CD8-positive, alpha-beta memory T cell (primary cell): ENCODE measurements at places on chromosomes 7 and 10. TPM values are rescaled to one million over a fixed set of nuclear protein-coding genes. Genes with fewer than 3 reads are reported as not detected.

The SAP25 gene
- 0.56 TPM for polyA plus RNA-seq

The GBX1 gene
- not detected for polyA plus RNA-seq

- no peak for DNase-seq
Measured at GRCh38 chr7:92260248-92260781, 14.5 kb downstream of the ANKIB1 start.

DNA sequence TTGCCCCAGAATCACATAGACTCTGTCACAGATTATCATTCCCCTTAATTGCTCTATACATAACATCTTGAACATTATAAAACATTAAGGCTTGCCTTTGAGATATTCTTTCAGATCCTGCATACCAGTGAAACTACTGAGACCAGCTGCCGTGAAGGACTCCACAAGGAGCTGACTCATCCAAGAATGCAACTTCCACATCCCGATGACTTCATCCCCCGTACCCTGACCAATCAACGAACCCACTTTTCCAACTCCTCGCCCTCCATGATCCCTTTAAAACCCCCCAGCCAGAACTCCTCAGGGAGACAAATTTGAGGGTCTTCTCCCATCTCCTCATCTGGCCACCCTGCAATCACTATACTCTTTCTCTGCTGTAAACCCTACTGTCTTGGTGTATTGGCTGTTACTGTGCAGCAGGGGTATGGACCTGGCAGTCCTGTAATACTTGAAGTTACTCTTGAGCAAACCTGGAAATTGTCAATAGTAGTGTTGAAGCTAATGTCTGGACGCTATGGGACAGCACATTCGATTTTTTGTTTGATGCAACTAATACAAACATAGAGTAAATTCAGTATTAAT, 49.8 kb downstream of the HTR5A start:
- no peak for DNase-seq

DNA sequence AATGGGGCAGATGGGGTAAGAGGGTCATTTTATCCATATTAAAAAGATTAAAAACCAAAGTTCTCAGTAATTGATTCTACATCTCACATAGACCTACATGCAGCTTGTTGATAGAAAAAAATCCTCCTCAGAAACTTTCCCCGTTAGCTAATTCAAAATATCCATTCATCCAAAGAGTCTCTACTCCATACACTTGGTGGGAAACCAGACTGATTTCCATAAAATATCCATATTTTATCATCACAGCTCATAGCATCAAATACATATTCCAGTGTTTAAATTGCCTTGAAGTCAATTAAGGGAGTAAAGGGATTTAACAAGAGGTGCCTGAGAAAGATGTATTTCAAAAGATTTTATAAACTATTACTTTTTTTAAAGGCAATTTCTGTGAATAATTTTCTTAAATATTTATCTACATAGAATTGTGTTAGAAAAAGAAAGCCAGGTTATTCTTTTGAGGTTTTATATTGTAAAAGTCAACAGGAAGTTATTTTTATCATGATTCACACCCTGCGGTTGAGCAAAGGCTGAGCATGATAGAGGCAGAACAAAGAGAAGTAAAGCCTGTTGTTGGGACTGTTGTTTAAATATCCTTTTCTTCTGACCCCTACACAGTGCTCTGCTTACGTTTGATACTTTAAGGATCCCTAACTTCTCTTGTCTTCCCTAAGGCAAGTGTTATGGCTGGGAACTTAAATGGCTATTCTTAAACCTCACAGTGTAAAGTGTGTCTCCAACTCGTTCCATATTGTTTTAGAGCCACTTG, 266.7 kb downstream of the PRKG1 start:
- DNase-seq = no peak

DNA sequence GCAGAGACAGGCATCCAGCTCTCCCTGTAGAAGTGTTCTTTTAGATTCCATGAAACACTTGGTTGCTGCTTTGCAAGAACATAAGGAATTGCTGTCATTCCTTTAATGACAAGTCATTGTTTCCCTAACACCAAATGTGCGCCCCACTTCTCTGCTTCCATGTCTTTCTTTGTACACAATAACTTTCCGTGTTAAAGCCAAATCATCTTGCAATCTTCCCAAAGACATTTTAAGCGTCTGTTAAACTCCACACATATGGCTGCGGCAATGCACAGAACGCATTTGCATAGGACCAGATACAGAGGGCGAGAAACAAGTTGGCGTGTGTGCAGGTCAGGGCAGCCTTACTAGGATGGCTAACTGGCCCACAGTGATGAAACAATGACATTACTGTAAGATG, 399.3 kb upstream of the PRKCQ start:
- no peak for DNase-seq

DNA sequence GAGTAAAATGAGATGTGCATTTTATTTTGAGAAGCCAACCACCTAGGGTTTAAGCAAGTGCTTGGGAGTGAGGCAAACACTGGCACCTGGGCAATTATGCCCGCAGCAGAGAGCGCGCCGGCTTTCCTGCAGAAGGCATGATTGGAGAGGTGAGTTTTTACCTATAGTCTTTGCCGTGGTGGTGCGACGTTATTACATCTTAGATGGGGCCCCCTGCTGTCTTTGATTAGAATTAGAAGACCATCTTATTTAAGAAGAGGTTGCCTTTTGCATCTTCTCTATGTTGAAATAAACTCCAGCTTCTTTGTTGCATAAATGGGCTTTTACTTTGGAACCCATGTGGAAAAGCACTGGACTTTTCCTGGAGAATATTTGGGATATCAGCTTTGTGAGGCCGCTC, 409.5 kb downstream of the GLRX3 start:
- DNase-seq = no peak

DNA sequence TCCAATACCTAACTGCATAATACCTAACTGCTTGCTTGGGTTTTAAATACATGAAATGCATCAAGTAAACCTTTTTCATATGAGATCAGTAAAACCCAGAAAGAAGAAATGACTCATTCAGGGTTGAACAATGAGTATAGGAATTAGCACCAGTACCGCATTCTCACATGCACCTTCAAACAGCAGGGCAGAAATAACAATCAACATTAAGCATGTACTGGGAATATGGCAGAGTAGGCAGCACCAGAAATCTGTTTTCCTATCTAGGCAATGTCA, 850.3 kb upstream of the SORCS1 start:
- DNase-seq = no peak

GRCh38 chr10:99057936-99058690, 177.5 kb downstream of the HPSE2 start:
- no peak for DNase-seq

GRCh38 chr7:26978146-26978545, 113.8 kb upstream of the SKAP2 start:
- no peak for DNase-seq

DNA sequence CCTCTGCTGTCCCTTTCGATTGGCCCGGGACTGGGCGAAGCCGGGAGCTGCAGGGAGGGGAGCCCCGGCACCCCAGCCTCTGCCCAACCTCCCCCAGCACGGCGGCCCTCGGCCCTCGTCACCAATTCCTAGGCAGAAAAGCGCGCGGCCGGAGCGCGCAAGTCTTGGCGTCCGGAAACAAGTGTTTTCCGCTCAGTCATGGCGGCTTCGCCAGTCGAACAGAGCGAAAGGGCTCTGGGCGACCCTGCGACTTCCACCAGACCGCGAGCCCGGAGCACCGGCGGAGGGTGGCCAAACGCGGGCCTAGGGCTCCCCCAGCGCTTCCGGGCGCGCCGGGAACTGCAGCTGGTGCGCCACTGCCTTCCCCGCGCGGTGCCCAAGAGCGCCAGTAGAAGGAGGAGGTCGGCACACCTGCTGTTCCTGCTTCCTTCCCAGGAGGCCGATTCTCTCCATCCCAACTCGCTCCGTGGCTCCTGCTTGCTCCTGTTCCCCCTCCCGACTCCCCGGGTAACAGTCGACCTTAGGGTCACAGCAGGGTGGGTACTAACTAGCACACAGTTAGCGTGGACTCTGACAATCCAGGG, 729.9 kb downstream of the ZWINT start:
- DNase-seq = no peak
